Spinal cord (tissue), 10 donors: ENCODE measurements at places on chromosomes 2 and 18.

GRCh38 chr2:5868931-5869330 lies 176.7 kb downstream of the SOX11 start:
- DNase-seq, result no peak

DNA sequence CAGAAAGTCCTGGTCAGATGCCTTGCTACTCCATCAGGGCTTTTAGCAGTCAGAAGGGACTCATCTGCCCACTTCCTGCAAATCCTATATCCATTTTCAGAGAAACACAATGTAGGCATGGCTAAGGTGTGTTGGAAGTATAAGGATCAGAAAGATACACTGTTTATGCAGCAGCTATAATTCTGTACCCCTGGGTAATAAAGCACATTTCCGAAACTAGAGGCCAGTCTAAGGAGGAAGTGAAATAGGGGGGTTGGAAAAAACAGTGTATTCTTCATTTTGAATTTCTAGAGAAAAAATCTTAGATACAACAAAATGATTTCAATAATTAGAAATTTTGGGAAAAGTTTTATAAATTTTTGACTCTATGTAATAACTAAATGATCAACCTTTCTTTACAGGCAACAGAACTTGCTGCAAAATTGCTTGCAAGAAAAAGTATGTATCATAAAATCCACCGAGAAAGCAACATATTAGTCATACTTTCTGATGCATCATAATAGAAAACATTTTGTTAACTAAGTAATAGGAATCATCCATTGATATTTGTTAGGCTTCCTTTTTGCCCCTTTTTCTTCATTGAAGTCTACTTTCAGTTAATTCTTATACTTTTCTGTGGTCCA lies 47.4 kb downstream of the FSIP2 start:
- no peak for DNase-seq

DNA sequence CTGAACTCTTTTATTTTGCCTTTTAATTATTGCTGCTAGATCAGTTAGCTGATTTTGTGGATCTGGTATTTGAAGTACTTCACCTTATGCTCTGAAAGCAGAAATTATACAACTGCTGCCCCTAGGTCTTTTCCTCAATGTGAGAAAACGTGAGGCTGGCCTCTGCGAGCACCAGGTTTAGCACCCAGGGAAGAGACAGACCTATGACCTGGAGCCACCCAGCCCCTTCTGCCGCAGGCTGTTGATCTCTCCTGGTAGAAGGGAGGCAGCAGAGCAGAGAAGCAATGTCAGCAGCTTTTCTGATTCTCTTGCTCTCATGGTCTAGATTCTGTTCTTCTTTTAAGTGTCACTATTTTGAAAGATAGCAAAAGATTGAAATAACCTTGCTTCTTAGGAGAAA lies 19.9 kb downstream of the TRAPPC12 start:
- no peak for DNase-seq

DNA sequence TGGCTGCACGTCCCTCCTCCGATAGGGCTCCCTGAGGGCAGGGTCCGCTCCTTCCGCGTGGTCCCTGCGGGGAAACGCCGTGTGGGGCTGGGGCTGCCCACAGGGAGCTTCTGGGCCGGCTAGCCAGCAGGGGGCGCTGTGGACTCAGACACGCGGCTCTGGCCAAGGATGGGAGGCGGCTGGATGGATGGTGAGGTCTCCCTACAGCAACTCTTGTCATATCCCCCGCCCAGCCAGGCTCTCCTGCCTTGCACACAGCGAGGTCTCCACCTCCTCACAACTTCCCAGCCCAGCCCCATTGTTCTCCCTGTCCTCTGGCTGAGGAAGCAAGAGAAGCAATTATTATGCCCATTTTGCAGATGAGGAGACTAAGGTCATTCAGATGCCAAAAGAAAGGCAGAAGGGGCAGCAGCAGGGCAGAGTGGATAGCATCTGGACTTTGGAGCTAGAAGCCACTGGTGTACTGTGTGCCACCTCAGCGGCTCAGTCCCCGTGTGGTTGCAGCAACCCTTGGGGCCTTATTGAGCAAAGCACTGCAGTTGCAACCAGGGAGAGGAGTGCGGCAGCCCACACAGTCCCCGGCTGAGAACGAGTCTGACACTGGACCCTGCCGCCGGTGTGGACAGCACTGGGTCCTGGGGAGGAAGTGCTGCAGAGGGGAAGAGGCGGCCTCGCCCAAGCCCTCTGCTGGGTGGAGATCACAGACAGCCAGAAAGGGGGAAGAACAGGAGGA lies 99.0 kb downstream of the ZFP36L2 start:
- no peak for DNase-seq

DNA sequence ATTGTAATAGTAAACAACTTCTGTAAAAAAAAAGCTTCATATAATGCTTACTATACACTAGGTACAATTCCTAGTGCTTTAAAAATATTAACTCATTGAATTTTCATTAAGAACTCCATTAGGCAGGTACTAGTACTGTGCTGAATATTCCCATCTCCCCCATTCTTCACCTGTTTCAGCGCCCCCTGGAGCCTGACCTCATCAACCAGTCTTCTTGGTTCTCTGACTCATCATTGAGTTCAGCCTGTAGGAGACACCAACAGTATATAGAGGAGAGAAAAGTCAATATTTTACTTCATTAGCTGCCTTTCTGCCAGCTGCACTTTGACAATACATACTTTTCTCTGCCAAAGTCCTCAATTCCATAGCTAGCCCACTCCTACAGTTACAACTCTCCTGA lies 1009.9 kb upstream of the KLHL29 start:
- DNase-seq, result no peak

DNA sequence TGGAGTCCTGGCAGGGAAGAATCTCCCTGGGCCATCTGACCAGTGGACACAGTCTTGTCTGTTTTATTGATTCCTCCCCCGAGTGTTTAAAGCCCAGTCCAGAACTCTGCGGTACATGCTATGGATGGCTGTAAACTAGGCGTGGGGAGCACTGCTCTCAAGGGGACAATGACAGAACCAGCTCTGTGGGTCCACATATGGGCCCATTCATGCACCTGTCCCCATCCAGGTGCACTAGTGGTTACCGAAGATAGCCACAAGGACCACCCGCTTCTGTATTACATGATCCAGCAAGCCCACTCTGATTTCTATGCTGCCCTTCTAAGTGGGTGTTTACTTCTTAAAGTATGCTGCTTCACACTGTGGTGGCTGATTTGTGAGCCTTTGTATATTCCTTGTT lies 21.0 kb downstream of the CHST10 start:
- no peak for DNase-seq

GRCh38 chr2:173962583-173963110 lies 2.5 kb downstream of the SP3 start:
- DNase-seq, result no peak

- no peak for DNase-seq
These were observed 7.9 kb upstream of the NR4A2 start for GRCh38 chr2:156340377-156340776.

DNA sequence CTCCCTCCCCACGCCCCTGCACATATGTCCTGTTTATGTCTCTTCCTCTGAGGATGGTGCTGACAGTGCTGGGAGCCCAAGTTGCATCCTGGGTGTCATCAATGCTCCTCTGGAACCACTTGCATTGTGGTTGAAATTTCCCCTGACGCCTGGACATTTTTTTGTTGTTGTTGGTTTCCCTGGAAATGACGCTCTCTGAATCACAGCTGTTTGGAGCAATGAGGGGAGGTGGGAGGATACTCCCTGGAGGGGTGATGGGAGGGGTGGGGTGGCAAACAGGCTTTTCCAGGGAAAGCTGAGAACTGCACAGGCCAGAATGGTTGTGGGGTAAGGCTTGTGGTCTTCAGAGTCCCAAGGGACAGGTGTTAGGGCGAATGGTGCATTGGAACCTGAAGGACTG lies 29.6 kb downstream of the CELF4 start:
- no peak for DNase-seq

- DNase-seq, result no peak
These were observed 70.7 kb downstream of the CYB5A start for GRCh38 chr18:74221081-74221480.

DNA sequence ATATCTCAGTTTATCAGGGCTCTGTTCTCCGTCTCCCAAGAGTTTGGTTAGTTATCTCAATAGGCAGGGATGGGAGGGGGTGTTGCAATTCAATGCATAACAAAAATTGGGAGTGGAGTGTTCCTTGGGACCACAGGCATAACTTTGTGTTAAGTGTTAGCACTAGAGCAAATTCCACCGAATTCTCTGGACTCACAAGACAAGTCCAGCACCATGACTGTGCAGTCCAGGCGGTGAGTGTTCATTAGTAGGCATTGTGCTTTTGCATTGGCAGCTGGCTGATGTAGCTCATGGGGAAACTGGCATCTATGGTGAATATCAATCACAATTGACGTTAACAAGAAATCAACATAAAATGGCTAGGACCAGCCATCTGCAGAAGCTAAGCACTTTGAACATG lies 79.0 kb upstream of the CABLES1 start:
- no peak for DNase-seq

DNA sequence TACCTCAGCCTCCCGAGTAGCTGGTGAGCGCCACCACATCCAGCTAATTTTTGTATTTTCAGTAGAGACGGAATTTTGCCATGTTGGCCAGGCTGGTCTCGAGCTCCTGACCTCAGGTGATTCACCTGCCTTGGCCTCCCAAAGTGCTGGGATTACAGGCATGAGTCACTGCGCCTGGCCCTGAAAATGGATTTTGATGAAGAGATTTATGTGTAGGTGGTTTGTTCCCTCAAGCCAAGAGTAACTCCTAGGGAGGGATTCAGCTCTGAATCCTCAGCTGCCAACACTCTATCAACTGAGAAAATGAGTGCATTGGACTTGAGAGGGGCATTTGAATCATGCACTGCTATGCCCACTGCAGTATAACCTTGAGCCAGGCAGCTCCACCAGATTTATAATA lies 17.5 kb upstream of the LIPG start:
- DNase-seq, result no peak

- DNase-seq, result no peak
These were observed 32.6 kb downstream of the CIB4 start for GRCh38 chr2:26608557-26608956.

DNA sequence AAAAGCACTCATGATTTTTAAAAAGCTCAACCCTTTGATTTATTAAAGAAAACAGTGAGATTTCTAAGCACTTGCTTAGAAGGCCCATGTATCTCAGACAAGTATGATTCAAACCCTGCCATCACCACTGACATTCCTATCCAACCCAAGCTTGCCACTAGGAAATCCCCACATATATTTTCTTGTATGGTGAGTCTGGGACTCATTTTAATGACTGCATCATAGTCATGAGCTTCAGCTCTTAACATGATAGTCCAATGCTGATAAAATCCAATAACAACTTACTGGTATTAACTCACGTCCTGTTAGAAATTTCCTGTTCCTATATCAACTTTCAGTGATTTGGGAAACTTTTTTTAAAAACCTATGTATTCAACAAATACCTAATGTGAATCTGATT lies 39.4 kb upstream of the NCKAP5 start:
- DNase-seq, result no peak

- no peak for DNase-seq
These were observed 24.5 kb downstream of the CRACDL start for GRCh38 chr2:98911376-98912154.

DNA sequence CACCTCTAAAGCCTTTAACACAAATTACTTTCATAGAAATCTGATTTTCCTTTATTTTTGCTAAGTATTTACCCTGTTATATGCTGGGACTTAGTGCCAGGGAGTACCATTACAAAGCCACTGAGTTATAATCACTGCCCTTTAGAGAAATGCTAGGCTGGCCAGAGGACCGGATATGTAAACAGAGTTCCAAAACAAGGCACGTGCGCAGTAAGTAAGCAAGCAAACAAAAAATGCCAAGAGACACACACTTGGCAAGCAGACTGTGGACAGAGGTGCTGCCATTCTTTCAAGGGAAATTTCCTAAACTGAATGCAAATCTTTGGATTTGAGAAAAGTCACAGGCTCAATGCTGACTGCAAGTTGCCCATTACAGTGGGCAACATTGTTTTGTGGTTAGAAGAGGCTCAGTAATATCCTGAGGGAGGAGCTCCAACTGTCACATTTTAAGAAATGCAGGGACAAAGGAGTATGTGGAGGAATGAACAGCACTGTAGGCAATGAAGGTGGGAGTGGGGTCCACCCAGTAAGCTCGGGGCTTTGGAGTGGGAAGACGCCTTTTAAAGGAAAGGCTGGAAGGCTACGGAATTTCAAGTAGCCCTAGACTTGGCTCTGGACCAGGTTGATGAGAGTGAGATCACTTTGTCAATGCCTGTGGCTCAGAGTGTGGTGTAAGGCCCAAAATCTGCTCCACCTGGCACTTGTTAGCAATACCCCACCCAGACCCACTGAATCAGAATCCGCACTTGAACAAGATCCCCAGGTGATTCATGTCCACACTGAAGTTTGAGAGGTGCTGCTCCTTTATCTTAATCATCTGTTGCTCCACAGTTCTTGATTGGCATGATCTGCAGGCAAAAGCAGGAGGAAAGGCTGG lies 2.1 kb upstream of the PARD6G start:
- no peak for DNase-seq

DNA sequence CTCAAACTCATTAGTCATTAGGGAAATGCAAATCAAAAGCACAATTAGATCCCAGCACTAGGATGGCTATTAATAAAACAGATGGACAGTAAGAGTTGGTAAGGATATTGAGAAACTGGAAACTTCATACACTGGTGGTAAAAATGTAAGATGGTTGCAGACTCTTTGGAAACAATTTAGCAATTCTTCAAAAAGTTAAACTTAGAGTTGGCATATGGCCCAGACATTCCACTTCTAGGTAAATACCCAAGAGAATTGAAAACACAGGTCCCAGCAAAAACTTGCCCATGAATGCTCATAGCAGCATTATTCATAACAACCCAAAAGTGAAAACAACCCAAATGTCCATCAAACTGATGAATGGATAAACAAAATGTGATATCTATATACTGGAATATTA lies 84.9 kb upstream of the ZFP36L2 start:
- no peak for DNase-seq

GRCh38 chr2:162333968-162334367 lies 10.0 kb upstream of the GCA start:
- DNase-seq, result no peak

- DNase-seq, result no peak
These were observed 321.5 kb downstream of the XIRP2 start for GRCh38 chr2:167209784-167210183.

GRCh38 chr2:112614201-112614840 lies 29.9 kb downstream of the CHCHD5 start:
- DNase-seq, result no peak

GRCh38 chr18:26630596-26630995 lies 82.2 kb upstream of the KCTD1 start:
- no peak for DNase-seq

DNA sequence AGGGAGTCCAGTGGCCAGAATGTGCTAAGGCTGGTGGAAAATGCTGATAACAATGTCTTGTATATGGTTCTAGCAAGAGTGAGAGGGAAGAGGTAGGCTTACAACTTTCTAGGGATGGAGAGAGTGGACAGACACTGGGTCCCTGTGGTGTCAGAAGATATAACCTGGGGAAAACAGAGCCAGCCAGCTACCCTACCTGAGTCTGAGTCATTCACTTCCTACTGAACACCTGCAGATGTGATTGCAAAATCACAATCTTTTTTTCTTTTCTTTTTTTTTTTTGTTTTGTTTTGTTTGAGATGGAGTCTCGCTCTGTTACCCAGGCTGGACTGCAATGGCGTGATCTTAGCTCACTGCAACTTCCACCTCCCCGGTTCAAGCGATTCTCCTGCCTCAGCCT lies 7.3 kb downstream of the TET3 start:
- DNase-seq, result no peak

- no peak for DNase-seq
These were observed 223.1 kb upstream of the SIX3 start for GRCh38 chr2:44718431-44718830.

- no peak for DNase-seq
These were observed 105.0 kb downstream of the LAMA3 start for GRCh38 chr18:23793985-23794867.

GRCh38 chr2:235026649-235027557 lies 75.1 kb downstream of the SH3BP4 start:
- no peak for DNase-seq
